ENCODE measurements at places on chromosomes 5 and 9.

DNA sequence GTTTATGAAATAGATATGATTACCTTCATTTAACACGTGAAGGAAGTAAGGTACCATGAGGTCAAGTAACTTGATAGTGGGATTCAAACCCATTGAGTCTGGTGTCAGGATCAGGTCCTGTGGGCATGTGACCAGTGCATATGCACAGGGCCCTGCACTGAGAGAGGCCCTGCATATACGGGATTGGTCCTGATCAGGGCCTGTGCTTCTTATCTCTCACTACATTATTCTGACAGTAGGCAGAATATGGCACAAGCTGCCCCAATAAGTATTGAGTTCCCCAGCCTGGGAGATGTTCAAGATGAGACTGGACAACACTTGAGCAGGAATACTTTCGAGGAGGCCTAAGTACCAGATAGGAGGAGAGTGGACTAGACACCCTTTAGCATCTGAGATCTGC, 44.0 kb downstream of the GALNT10 start:
- no peak for DNase-seq

DNA sequence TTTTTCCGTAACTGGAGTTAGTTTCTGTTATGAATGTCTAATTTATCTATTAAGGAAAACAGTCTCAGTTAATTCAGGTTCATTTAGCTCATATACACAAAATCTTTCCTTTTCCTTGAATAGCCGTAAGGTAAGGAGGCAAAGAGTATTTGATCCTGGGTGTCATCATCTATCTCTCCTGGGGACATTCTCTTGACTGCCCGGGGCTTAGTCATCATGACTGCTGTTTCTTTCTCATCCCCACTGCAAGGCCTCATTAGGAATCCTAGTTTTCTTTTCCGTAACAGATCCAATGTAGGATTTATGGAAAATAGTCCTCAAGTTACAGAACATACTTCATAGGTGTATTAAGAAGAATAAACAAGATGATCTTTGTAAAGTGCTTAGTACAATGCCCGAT, 134.9 kb upstream of the CHD1 start:
- no peak for DNase-seq

GRCh38 chr5:73256862-73257261, 83.9 kb downstream of the TMEM174 start:
- no peak for DNase-seq

DNA sequence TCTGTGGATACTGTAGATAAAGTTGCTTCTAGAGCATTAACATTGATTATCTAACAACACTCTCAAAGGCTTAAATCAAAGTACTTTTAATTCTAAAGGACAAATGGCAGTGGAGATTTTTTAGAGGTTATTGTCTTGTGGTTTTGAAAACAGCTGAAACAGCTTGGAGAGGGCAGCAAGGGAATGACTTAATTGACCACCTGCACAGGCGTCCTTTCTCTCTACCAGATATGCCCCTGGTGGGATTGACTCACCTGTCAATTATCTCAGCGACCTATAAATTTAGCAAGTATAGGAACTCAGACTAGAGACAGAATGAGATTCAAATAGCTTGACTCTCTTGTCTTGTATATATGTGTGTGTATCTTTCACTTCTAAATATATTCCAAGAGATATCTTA, 13.5 kb downstream of the ARL14EPL start:
- DNase-seq, result no peak

GRCh38 chr5:161396171-161396570, 150.4 kb downstream of the GABRB2 start:
- no peak for DNase-seq

- DNase-seq, result no peak
Measured at GRCh38 chr9:34642679-34643078, 3.8 kb upstream of the GALT start.

Measured in SHP77 (cell line).